IPS-NIHi11 (cell line): ENCODE measurements at places on chromosomes 2 and 18.

GRCh38 chr2:120454654-120455385, 108.9 kb downstream of the INHBB start:
- DNase-seq, result no peak

- DNase-seq, result no peak
Measured at GRCh38 chr18:34281722-34282121, 57.0 kb upstream of the NOL4 start.

DNA sequence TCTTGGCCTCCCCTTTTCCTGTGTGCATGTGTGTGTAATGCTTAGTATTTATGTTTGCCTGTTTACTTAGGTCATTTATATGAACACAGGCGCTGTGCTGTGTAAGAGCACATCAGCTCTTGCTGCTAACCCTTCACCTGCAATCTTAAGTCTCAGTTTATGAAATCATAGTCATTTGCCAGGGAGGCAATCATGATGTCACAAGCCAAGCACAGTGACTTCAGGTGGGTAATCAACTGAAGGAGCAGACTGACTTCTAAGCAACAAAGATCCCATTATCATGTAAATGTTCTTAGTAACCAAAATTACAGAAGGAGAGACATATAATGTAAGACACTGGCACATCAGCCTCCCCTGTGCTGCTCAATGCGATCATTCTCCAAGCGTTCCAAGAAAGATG, 386.3 kb upstream of the MEIS1 start:
- no peak for DNase-seq

GRCh38 chr2:241952816-241953215, 83.3 kb downstream of the RTP5 start:
- DNase-seq, result no peak

- no peak for DNase-seq
Measured at GRCh38 chr2:4110273-4110672, 406.9 kb downstream of the DCDC2C start.

DNA sequence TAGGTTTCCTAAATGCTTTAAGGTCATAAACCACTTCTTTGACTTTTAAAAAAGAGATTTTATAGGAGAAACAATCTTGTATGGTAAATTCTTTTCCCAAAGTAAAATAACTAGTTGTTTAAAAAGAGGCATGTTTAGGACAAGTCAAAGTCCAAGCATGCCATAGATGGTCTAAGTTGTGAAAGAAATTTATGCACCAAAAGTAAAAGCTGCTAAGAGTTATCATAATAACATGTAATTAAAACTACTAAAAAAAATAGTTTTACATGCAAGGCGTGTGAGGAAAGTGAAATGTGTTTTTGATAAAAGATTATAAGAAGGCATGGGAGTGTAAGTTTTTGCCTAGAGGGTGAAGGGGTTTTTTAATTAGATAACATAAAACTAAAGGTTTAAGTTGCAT, 22.5 kb downstream of the FAM210A start:
- no peak for DNase-seq
